ENCODE measurements at places on chromosomes 5 and 9. TPM values are rescaled to one million over a fixed set of nuclear protein-coding genes. Genes with fewer than 3 reads are reported as not detected.
A peak's percentile ranks its signal among the peaks of the same experiment; 100 is the strongest.

DNA sequence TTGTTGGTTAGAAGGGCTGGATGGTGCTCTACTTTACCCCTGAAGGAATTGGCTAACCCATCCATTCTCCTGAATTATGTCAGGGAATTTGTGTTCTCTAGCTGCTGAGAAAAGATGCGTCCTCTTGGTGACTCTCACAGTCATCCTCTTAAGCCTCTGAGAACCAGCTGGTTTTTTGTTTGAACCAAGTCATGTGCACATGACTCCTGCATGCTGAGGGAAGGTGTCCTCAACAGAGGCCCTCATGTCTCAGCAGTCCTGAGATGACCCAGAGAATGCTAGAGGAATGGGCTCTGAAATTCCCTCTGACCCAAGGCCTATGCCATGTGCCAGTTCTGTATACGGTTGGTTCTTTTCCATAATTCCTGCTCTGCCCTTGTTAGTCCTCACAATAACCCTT, 10.4 kb upstream of the C5orf63 start:
- DNase-seq, result no peak

- no peak for DNase-seq
Observed at GRCh38 chr9:83287021-83287420, 224.1 kb upstream of the RASEF start.

GRCh38 chr9:95505717-95506427, 10.9 kb downstream of the PTCH1 start:
- DNase-seq, result peak; percentile 74

GRCh38 chr9:129720865-129721545, 31.8 kb downstream of the PTGES start:
- DNase-seq, result no peak

The IL13 gene
- not detected for total RNA-seq

DNA sequence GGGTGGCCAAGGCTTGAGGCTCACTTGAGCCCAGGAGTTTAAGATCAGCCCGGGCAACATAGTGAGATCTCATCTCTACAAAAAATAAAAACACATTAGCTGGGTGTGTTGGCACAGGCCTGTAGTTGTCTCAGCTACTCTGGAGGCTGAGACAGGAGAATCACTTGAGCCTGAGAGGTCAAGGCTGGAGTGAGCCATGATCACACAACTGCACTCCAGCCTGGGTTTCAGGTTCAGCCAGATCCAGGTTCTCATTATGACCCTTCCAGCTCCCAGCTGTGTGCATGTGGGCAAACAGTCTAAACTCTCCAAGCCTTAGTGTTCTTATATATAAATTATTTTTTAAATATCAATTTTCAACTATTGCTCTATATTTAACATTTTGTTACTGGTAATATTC, 67.9 kb downstream of the ALDH7A1 start:
- no peak for DNase-seq
